H9 (cell line): ENCODE measurements at places on chromosomes 5 and 9. TPM values are rescaled to one million over a fixed set of nuclear protein-coding genes. Genes with fewer than 3 reads are reported as not detected.
A peak's percentile ranks its signal among the peaks of the same experiment; 100 is the strongest.

KIAA0825 gene
- 1.8 and 1.9 TPM in 2 replicates for total RNA-seq

DNA sequence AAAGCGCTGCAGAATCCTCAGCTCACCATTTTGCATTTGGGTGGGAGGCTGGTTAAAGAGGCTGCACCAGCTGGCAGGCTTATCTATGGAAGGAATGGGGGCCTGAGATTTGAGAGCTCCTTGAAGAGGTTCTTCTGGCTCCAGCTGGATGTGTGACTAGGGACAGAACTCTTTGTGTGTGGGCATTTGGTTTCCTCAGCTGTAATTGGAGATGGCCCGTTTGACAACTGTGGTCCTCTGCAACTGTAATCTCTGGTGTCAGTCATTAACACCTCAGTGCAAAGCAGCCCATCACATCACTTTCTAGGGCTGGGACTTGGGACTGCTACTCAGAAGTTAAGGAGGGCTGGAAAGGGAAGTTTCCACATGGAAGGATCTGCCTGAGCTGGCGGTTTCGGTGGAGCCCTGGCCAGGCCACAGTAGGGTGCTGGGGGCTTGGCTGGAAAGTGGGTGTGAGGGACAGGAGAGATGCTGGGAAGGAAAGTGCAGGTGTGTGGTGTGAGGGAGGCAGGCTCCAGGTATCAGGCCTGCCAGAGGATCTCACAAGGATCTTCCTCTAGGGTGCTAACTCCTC is 193.8 kb downstream of the GADD45G start:
- no peak for DNase-seq

GARIN3 gene
- total RNA-seq: not detected in 2 replicates

EMB gene
- 38.1 and 39.4 TPM in 2 replicates for total RNA-seq

DNA sequence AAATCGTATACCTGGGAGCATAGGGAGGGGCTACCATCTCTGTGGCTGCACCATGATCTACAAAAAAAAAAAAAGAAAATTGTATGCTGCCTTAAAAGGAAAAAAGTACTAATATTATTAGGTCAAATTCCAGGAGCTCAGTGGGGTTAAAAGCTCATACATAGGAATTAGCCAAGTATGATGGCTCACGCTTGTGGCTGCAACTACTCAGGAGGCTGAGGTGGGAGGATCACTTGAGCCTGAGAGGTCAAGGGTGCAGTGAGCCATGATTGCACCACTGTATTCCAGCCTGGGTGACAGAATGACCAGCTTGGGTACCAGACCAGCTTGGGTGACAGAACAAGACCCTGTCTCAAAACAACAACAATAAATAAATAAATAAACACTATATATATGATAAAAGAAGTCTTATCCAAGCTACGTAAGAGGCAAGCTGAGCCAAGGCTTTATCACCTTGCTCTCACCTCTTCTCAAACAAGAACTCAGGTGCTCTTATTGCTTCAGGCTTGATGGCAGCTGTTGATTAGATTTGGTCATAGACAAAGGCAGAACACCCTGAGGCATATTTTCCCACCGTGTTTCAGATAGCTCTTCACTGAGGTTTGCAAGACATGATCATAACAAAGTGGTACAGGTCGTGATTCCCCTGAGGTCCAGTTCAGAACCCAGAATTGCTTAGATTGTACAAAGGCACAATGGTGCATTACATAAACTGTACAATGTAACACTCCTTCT is 3.3 kb upstream of the FBXW11 start:
- no peak for DNase-seq

ZNF484 gene
- total RNA-seq: 9.1 and 10.2 TPM in 2 replicates

DNA sequence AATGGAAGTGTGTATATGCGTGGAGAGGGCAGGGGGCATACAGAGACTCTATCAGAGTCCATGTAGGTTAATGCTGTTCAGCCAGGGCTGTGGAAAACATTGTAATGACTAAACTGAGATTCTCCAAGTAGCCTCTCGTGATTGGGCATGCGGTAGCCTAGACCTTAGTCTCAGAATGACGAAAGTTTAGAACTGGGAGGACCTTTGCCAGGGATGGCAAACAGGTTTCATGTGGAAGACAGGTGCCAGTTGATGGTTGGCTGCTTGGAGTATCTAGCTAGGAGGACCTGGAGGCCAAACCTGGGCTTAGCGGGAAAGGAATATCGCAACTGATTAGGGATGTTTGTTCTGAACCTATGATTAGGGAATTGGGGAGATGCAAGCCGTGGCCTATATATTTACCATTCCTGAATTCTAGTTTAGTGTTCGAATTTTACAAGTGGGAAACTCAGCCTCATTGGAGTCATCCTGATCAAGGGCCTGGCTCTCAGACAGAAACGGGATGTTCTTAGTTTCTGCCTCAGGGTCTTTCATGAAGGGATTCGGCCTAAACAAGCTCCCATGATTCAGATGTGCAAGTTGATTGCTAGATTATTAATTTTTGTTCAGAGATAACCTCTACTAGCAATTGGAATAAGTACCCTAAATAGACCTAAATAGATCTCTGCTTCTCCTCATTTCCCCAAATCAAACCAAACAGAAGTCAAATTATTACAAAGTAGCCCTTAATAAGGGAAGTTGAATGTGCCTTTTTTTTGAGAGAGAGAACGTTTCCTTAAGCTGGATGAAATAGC is 26.8 kb upstream of the TJP2 start:
- DNase-seq: peak; percentile 8

GRCh38 chr5:32231241-32231640 is 57.1 kb upstream of the GOLPH3 start:
- DNase-seq: no peak

GDNF gene
- total RNA-seq: not detected in 2 replicates

ABLIM3 gene
- total RNA-seq: 0.20 and 0.29 TPM in 2 replicates

DNA sequence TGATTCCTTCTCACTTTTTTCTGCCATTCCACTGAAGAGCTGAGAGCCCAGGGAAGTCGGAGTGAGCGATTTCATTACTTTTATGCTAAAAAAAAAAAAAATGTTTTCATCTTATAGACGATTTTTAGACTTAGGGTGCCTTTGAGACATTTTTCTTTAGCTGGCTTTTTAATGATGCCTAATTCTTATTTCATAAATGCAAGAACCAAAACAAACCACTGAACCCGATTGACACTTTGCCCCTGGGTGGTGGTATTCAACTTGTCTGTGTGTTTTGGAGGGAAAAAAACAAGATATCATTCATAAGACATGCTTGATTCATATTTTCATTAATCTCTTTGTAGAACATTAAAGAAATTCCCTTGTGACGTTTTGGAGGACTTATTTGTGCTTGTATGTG is 2.4 kb downstream of the TLE4 start:
- DNase-seq: no peak

DNA sequence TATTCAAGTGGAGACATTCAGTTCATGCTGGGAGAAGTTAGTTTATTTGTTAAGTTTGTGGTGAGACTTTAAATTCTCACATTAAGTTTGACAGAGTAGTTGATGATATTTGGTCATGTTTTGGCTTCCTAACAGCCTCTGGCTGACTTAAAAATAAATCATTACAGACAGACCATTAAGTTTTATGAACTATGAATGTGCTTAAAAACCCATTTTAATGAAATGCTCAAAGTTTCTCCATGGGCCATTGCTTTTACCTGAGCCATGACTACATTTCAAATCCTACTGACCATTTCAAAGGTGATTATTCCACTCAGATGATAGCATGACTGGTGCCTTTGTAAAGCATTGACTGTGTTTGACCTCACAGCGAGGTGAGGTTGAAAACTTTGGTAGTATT is 192.7 kb downstream of the LRRC70 start:
- no peak for DNase-seq

DNA sequence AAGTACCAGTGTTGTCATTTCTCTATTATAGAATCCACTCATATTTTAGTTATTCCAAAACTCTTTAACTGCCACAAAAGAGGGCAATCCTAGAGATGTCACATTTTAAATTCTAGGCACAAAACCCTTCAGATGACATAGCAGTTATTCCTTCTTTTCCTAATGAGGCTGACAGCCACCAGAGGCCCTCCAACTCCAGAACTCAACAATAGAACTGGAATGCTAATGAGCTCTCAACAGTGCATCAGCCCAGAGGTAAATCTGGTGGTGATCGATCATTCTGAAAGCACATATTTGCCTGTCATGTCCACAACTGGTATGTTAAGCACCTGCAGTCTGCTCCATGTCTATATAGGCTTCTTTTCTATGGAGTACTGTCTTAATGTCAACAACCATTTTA is 40.2 kb upstream of the RAB3C start:
- no peak for DNase-seq

DNA sequence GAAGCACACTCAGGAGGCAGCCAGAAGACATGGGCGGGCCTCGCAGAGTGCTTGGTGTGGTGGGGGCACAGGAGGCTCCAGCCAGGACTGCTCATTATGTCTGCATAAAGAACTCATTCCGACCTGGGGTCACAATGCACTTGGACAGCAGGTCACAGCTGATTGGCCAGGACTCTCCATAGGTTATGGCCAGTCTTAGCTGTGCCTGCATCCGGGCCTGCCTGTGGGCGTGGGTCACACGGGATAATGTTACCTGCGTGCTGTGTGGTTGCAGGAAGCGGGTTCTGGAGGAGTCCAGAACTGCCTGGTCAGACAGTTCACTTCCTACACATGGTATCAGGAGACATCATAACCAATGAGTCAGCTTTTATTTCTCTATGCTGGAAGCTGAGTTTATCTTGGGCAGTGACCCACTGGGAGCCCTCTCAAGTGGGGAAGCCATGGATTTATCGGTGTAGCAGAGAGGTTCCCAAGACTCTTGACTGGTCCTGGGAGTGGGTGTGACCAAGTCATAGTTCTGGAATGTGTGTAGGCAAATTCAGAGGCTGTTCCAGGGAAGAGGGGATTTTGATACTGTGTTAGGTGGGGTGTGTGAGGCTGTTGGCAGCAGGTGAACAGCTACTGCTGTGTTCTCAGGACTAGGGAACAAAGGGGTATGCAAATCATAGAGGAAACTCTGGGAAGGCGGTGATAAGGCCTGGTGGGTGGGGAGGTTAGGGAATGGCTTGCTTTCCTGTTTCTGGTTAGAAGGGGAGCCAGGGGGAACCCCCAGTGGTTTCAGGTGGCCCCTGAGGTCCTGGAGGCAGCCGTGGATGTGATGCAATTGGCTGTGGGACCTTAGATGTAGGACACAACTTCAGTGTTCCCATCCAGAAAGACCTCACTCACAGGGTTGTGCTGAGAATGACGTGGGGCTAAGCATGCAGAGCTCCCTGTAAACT is 51.3 kb downstream of the ARHGEF37 start:
- no peak for DNase-seq

GLDC gene
- total RNA-seq: 74.4 and 74.6 TPM in 2 replicates

KIF3A gene
- 12.9 and 13.2 TPM in 2 replicates for total RNA-seq

- peak; percentile 45 for DNase-seq
These were observed 596 bp downstream of the IRF1 start for GRCh38 chr5:132489871-132490483.

PAXX gene
- total RNA-seq: 46.8 and 51.2 TPM in 2 replicates

PHF24 gene
- total RNA-seq: 0.24 and 0.68 TPM in 2 replicates

- DNase-seq: no peak
These were observed 233.2 kb downstream of the GLIS3 start for GRCh38 chr9:4066682-4067081.

CDX1 gene
- total RNA-seq: 0.22 TPM in 1 of 2 replicates, not detected in the other

DNA sequence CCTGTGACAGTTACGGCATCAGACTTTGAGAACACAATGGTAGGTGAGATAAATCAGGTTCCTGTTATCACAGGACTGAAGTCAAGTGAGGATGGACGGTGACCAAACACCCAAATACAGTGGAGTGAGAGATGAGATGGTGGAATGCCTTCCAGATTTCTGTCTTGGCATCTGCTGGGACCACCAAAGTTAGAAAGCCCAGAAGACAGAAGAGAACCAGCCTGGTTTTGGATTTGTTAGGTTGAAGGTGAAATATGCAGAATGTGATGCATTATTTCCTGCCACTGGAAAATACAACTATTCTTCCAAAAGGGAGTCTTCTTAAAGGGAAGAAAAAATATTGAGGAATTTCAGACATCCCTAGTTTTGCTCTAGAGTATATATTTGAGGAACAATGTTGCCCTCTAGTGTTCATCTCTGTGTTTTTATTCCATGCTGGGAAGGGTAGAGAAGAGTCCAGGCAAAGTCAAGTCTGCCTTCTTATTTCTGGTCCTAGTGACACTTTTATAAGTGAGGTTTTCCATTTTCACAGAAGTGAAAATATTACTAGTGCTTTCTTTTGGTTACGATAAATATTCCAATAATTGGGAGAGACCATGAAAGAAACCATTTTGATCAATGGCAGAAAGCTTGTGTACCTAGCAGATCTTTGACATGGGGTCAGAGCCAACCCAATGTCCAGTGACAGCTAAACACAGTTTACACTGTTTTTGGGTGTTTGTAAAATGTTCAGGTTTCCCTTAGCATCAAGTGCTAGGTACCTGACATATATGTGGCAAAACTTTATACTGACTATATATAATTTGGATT is 142.3 kb upstream of the ANKH start:
- no peak for DNase-seq

DNA sequence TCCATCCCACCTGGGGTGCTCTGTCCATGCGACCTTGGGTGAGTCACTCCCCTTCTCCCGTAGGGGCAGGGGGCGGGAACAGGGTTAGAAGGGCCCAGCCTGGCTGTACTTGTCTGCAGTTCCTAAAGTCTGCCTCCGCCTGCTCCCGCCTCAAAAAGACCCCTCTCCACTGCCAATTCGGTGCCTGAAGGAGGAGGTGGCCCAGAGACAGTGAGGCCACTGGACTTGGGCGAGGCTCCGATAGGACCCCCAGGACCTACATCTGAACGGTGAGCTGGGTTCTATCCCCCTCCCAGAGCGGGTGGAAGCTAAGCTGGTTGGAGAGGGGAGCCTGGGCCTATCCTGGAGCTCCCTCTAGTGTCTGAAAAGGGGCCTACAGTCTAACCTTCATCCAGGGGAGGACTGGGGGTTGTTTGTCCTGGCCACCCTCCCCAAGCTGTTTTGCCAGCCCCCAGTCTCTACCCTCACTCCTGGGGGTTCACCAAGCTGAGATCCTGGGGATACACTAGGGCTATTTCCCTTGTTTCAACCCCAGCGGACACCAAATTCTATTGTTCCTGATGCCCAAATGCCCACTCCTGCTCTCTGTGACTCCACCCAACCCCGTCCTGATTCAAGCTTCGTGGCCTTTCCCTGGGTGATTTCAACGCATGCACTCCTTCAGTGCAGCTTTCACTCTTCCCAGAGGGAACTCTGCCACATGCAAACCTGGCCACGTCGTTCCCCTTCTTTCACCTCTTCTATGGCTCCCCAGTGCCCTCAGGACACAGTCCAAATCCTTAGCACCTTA is 6.1 kb upstream of the CRB2 start:
- DNase-seq: peak; percentile 82
